ENCODE measurements at places on chromosomes 11 and 22. TPM values are rescaled to one million over a fixed set of nuclear protein-coding genes. Genes with fewer than 3 reads are reported as not detected.

Gene MCHR1
- not detected for total RNA-seq

Gene MISFA
- total RNA-seq = 5.1 TPM

- DNase-seq = no peak
- no peaks in the 10 kb centered on the region for H3K4me1 ChIP-seq
- no peak overlapping the region for H3K4me3 ChIP-seq
- no peak overlapping the region for H3K27ac ChIP-seq
- H3K27me3 ChIP-seq = peaks cover 5% of the 10 kb centered on the region
These were observed 177.1 kb upstream of the RAG2 start for GRCh38 chr11:36775130-36775529.

DNA sequence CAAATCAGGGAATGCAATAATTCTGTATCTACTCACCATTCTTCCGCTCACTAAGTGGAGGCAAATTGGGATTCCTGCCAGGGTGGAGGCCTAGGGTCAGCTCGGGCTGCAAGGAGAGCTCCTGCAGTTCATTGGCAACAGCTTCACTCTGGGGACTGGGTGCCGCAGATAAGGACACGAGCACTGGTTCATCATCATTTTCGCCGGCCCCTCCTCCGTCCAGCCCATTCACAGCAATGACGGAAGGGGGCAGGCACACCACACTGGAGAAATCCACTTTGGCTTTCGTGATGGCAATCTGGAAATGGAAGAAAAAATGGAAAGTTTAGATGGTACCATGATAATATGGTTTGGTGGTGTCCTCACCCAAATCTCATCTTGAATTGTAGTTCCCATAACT is 84.4 kb downstream of the MRTFA start:
- DNase-seq = no peak
- no peak overlapping the region for H3K4me3 ChIP-seq
- no peaks in the 10 kb centered on the region for H3K27me3 ChIP-seq

GRCh38 chr11:131671734-131672133 is 301.3 kb downstream of the NTM start:
- H3K4me1 ChIP-seq = no peaks in the 10 kb centered on the region
- no peak for DNase-seq
- no peak overlapping the region for H3K27ac ChIP-seq

- H3K4me3 ChIP-seq = no peak overlapping the region
- no peak overlapping the region for H3K27ac ChIP-seq
These were observed 82.6 kb downstream of the BARX2 start for GRCh38 chr11:129458278-129458677.

GRCh38 chr11:93209466-93209865 is 11.7 kb upstream of the SLC36A4 start:
- H3K36me3 ChIP-seq = no peaks in the 10 kb centered on the region
- DNase-seq = no peak
- no peak overlapping the region for H3K4me3 ChIP-seq
- peaks cover 5% of the 10 kb centered on the region for H3K27me3 ChIP-seq
- no peak overlapping the region for H3K27ac ChIP-seq

All from activated T-helper 1 cell treated with anti-CD3 and anti-CD28 coated beads, Interleukin-12 subunit alpha, Interleukin-12 subunit beta, Interleukin-2, Interleukin-4 antibody, amounts not matched to agents 30 ng/mL and 10 ng/mL and 1 ng/mL, durations not matched to agents 14 hours and 24 hours and 36 hours (primary cell).